Cardiac septum (tissue), 1 donor: ENCODE measurements at places on chromosomes 4 and X.
A peak's percentile ranks its signal among the peaks of the same experiment; 100 is the strongest.

DNA sequence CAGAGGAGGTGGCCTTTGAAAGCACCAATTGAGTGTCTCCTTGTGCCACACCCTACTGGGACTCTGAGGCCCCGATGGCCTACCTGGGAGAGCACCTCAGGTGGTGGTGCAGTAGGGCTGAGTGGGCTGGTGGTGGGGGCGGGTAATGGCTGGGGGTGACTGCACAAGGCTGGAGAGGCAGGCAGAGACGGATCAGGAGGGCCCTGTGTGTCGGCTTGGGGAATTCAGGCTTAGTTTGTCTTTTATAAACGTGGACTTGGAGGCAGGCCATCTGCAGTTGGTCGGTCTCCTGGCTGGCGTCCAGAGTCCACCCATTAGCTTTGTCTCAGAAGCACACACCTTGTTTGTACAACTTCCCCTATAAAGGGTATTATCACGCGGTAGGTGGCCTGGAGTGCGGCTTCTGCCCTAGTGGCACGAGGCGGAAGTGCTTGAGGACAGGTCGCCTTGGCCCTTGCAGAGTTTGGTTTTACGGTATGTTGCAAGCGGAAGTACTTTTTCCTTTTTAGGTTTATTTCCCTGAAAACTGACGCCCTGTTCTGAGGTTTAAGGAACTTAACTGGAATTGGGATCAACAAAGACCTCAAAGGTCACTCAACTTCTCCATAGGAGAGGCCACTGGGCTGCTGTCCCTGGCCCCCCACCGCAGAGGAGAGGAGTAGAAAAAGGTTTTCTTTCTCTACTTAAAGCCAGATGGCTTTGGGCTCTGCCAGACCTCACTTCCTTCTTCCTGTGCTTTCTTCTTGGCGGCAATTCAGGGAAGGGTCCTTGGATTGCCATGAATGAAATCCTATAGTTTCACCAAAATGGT is 8.0 kb downstream of the TBC1D14 start:
- peak; percentile 93 for DNase-seq

GRCh38 chr4:77251751-77252150 is 94.7 kb downstream of the CCNG2 start:
- no peak for DNase-seq

- DNase-seq = no peak
Observed at GRCh38 chrX:21781525-21781924, 23.6 kb upstream of the SMPX start.

- no peak for DNase-seq
Observed at GRCh38 chr4:168854350-168854921, 155.6 kb downstream of the CBR4 start.

- no peak for DNase-seq
Observed at GRCh38 chr4:123278755-123279154, 117.8 kb upstream of the SPRY1 start.

GRCh38 chr4:181148470-181148869 is 1094.7 kb upstream of the TENM3 start:
- no peak for DNase-seq

DNA sequence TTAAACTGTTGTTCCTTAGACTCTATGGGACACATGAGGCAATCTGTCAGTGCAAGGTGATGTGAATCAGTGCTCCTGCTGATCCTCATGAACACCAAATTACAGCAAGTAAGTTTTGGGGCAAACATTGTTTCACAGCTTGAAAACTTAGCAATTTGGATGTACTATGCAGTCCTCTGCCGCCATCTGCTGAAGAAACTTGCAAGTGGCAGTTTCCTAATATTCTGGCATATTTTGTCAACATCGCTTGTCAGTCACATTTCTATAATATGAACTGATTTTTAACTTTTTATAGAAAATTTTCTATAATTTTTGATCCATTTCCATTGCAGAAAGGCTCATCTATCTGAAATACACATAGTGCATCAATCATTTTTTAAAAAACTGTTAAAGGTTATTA is 56.3 kb downstream of the ZAR1 start:
- no peak for DNase-seq

GRCh38 chr4:26223155-26223554 is 97.7 kb upstream of the RBPJ start:
- no peak for DNase-seq

DNA sequence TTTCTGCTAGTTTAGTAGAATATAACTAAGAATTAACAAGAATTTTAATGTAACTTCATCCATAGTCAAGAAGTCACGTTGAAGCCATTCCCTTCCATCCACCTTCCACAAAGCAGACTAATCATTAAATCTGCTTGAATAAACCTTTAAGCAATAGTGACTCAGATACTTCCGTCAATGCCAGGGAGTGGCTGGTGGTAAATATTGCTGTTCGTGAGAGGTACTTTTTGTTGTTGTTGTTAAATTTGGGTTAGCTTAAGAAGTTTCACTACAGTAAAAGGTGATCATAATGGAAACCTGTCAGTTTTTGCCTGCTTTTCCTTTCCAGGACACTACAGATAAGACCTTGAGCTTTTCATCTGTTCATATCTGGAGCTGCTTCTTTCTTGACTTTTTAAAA is 316.3 kb downstream of the TMA16 start:
- no peak for DNase-seq

GRCh38 chr4:105972946-105973621 is 77.8 kb downstream of the NPNT start:
- DNase-seq = no peak

DNA sequence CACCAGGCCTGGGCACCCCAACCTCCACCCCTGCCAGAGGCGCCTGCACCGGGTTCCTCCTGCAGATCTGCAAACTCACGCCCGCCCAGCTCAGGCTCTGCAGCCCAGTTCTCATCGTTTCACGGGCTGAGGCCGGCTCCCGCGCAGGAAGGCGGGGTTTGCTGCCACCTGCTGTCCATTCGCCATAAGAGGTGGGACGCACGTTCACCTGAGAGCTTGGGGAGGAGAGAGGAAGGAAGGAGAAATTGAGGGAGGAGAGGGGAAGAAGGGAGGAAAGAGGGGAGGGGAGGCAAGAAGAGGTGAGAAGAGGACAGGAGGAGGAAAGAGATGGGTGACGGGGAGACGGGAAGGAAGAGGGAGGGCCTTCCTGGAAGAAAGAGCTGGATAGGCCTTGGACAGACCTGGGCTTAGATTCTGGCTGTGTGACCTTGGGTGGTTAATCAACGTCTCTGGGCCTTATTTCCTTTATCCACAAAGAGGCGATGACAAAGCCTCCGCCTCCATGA is 114.5 kb downstream of the ADRA2C start:
- no peak for DNase-seq

DNA sequence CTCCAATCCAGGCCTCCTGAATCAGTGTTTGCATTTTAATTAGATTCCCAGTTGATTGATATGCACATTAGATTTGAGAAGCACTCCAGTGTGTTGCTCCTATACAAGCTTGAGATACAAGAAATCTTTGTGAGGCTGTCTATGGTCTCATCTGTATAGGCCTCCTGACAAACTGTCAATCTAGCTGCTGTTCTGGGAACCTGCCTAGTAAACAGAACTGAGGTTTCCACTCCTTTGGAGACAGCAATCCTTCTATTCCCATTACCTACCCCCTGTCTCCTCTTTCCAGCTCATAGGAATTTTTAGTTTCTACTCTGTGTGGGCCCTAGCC is 306.1 kb upstream of the EMCN start:
- DNase-seq = no peak

DNA sequence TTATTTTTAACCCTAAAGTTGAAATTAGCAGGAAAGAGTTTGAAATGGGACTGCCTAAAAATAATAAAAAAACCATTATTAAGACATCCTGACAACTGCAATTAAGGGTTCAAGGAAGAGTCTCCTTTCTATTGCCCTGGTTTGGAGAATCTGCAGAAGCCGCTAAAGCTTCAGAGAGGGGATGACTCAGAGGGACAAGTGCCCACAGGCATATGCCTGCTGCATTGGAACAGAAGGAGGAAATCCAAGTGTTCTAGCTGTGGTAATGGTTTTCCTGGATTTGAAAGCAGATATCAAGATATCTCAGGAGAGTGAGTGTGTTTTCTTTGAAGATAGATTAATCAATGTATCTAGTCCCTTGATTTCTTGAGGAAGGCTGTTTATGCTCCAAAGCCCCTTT is 235.1 kb upstream of the TAPT1 start:
- no peak for DNase-seq

DNA sequence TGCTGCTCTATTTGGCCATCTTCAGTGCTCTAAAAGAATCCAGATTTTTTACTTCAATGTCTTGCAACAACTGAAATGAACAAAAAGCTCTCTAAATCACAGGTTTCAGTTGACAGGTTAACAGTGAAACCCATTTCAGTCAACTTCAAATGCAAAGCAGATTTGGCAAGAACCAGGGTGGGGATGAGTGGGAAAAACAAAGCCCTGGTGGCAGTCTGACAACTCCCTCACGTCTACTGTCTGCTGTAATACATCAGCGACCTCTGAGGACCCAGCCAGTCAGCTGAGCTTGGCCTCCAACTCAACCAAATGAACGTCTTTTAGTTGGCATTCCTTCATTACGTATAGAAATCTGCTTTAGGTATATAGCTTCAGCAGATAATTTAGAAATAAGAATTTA is 95.8 kb downstream of the COL25A1 start:
- no peak for DNase-seq

GRCh38 chr4:106979476-106979875 is 56.6 kb downstream of the DKK2 start:
- DNase-seq = no peak

- no peak for DNase-seq
Observed at GRCh38 chrX:141468940-141469339, 115.6 kb downstream of the SPANXA1 start.

- no peak for DNase-seq
Observed at GRCh38 chrX:12970691-12971202, 4.2 kb upstream of the TMSB4X start.

DNA sequence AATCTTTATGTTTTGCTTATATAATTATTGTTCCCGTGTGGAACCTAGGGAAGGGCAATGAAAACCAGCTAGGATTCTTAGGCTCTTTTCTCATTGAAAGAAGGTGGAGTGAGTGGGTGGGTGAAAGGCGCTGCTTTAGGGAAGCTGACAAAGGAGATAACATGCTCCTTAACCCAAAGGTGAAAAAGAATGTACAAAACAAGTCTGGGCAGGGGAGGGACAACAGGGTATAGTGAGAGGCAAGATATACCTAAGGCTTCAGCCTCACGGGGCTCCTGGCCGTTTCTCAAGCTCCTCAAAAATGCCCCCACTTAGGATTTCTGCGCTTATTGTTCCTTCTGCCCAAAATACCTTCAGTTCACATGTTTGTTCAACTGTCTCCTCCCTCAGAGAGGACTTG is 1.8 kb downstream of the SH2D1A start:
- DNase-seq = no peak

- no peak for DNase-seq
Observed at GRCh38 chr4:125702406-125702805, 387.7 kb downstream of the FAT4 start.

DNA sequence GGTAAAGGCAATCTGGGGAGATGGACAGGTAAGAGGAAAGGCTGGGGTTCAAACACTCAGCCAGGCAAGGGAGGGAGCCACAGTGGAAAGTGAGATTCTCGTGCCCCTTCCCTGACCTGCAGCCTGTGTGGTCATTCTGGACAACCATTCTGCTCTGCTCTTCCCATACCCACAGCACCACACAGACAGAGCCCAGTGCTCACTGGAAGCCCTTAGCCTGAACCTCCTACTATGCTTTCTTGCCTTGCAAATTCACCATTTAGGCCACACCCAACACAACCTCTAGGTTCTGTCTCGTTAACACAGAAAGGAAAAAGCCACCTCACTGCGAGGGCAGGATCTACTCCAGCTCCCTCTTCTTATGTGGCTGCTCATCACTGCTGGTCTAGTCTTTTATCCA is 92.7 kb downstream of the SHISA3 start:
- no peak for DNase-seq

GRCh38 chr4:54719378-54719777 is 61.6 kb downstream of the KIT start:
- DNase-seq = no peak

DNA sequence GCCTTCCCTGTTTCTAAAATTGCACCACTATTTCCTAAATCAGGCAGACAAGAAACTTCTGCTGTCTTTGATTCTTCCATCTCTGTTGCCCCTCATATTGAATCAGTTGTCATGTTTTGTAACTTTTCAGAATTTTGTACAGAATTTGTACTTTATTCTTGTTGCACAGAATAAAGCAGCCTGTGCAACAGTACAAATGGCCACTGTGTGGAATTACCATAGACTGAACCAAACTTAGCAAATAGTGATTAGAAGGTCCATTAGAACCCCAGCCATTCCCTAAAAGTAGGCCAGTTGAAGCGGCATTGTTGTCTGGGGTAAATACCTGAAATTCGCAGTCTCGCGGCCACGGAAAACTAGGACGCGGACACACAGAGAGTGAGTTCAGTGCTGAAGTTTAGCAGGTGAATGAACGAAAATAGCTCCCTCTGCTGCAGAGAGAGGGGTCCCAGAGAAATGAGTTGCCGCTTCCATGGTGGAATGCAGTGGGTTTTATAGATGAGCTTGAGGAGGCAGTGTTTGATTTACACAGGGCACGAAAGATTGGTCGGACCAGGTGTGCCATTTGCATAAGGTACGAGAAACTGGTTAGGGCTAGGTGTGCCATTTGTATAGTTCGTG is 71.8 kb downstream of the C4orf33 start:
- DNase-seq = no peak

DNA sequence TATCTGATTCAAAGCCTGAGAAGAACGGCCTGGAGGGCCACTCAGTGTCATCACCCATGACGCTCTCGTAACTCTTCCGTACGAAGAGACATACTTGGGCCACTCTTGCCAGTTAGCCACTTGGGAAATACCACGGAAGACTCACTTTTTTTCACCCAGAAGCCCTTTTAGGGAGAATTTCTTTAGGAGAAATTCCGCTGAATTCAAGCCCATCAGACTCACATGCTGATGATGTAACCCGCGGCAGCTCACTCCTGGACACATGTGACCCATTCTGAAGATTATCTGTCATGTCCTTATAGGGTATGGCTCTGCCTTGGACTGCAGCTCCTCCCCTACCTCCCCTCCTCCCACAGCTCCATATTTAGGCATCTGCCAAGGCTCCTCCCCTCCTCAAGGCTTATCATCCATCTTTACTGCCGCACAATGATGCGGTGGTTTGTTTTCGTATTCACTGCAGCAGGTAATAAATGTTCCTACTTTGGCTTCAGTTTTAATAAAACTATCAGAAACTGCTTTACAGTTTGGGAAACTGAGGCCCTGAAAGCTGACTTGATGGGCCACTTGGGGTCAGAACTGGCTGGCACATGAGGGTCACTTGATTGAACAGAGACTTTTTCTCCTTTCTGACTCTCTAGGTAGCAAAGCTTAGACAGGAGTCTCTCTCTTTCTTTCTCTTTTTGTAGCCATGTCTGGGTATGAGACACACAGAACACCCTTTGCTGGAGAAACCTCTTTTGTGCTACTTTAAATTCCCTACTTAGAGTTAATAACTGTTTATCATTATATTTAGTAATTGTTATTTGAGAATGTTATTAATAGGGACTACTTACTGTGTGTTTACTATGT is 42.1 kb downstream of the RHOH start:
- DNase-seq = peak; percentile 78

DNA sequence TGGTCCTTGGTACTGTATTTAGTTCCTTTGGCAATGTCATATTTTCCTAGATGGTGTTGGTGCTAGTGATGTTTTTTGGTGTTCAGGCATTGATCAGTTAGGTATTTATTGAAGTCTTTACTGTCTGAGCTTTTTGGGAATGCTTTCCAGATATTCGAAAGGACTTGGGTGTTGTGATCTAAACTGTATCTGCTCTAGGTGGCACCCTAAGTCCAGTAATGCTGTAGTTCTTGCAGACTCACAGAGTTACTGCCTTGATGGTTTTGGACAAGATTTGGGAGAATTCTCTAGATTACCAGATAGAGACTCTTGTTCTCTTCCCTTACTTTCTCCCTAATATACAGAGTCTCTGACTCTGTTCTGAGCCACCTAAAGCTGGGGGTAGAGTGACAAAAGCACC is 513.6 kb upstream of the PITX2 start:
- DNase-seq = no peak
